ENCODE measurements at places on chromosomes 3 and 15.

DNA sequence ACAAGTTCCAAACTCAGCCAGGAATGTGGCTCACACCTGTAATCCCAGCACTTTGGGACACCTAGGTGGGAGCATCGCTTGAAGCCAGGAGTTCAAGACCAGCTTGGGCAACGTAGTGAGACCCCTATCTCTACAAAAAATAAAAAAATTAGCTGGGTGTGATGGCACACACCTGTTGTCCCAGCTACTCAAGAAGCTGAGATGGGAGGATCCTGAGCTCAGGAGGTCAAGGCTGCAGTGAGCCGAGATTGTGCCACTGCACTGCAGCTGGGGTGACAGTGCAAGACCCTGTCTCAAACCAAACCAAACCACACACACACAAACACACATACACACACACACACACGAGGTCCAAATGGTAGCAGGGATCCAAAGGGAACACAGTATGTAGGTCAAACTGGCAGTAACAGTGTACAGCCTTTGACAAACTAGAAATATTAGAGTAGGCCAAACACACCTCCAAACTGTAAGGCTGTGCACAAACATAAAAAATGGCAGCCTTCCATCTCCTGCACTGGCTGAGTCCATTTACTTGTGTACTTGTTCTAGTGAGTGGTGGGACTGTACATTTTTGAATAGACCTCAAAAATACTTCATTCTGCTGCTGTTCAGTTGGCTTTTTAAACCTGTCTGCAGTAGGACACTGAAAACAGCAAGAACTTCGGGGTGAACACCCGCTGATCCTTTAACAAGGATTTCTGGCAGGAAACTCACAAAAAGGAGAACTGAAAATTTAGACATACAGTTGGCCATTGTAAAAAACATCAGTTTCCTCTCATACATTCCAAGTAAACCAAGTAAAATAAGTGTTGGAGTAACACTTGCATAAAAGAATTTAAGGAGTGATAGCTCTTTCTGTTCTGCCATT is 33.6 kb downstream of the INTS14 start:
- no peak for DNase-seq

- DNase-seq = no peak
Observed at GRCh38 chr15:81326466-81327212, 2.7 kb upstream of the STARD5 start.

DNA sequence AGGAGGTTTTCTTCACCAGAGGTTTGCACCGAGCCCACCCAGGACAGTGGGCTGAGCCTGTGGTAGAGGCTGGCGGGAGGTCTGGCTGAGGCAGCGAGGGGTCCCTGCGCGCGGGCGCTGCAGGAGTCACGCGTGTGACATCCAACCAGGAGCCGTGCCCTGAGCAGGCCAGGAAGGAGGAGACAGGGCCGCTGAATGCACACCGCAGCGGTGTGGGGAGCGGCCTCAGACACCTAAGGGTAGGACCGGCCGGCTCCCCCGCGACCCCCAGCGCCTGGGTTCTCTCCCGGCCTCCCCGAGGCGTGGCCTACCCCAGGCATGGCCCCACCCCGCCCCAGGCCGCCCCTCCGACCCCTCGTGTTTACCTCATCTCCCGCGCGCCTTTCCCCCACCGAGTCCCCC is 412 bp downstream of the SLC41A3 start:
- peak; percentile 35 for DNase-seq

DNA sequence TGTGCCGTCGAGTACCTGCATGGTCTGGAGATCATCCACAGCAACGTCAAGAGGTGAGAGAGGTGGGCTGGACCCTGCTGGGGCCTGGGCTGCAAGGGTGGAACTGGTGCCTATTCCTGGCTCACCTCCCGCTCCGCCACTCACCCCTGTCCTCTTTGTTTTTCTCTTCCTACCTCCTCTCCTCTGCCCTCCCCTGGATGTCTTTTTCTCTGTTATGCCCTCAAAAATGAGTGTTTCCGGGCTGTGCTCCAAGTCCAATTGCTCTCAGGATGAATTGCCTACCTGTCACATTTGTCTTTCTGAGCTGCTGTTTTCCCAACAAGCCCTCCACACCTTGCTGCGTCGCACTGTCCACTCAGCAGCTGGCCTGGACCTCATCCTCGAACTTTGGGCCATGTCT is 28.5 kb upstream of the TATDN2 start:
- DNase-seq = no peak

GRCh38 chr3:126194713-126195305 is 14.4 kb upstream of the ALDH1L1 start:
- no peak for DNase-seq

- no peak for DNase-seq
Observed at GRCh38 chr3:169342652-169343505, 320.6 kb downstream of the MECOM start.

GRCh38 chr15:76840830-76841460 is 64.2 kb downstream of the SCAPER start:
- DNase-seq = no peak

DNA sequence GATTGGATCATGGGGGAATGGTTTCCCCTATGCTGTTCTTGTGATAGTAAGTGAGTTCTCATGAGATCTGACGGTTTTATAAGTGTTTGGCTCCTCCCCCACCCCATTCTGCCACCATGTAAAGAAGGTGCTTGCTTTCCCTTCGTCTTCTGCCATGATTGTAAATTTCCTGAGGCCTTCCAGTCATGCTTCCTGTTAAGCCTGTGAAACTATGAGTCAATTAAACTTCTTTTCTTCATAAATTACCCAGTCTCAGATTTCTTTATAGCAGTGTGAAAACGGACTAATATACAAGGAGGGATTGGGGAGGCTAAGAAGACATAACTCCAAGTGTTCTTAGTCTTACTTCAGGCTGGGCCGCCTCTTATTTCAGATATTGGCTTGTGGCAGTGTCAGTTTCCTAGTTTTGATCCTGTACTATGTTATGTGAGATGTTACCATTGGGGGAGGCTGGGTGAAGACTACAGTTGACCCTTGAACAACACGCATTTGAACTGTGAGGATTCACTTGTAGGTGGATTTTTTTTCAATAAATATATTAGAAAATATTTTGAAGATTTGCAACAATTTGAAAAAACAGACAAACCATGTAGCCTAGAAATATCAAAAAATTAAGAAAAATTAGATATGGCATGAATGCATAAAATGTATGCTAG is 44.9 kb downstream of the NMD3 start:
- no peak for DNase-seq

DNA sequence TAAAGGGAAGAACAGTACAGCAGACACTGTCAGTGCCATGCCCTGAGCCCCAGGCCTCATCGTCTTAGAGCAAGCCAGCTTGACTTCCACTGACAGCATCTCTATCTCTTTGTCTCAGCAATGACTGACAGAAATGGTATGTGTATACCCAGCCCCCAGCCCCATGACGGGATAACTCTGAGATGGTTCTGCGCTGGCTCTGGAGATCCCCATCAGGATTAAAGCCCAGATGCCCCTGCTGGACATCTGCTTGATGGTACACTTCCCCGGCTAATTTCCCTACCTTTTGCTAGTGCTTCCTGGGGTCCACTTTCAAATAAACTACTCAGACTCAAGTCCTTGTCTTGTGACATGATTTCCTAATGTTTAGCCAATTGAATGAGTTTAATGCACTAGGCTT is 7.6 kb downstream of the NMNAT3 start:
- DNase-seq = no peak

DNA sequence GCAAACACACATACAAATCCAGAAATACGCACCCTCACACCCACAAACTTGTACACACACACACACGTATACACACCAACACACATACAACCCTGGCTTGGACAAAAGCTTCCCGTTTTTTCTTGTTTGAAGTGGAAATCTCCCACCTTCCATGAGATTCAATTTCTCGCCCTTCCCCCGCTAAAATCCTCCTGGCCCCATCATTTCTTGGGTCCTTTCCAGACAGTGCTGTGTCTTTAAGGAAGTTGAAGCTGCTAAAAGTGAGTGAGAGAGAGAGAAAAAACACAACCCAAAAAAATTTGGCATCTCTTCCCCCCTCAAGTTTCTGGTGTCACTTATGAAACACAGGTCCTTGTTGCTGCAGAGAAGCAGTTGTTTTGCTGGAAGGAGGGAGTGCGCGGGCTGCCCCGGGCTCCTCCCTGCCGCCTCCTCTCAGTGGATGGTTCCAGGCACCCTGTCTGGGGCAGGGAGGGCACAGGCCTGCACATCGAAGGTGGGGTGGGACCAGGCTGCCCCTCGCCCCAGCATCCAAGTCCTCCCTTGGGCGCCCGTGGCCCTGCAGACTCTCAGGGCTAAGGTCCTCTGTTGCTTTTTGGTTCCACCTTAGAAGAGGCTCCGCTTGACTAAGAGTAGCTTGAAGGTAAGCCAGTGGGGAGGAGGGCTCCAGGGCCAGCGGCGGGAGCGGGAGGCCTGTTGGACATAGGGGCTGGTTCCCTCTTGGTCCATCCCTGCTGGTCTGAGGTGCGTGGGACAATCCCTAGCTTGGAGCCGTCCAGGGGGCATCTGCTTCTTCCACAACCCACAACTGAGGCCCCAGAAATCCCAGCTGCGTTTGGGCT is at the start of gene ISLR:
TSS of gene ISLR (plus strand) at position 331 of the 839 bp plus-strand sequence. CDS start 1,149 bp downstream, outside the sequence.
- no peak for DNase-seq

DNA sequence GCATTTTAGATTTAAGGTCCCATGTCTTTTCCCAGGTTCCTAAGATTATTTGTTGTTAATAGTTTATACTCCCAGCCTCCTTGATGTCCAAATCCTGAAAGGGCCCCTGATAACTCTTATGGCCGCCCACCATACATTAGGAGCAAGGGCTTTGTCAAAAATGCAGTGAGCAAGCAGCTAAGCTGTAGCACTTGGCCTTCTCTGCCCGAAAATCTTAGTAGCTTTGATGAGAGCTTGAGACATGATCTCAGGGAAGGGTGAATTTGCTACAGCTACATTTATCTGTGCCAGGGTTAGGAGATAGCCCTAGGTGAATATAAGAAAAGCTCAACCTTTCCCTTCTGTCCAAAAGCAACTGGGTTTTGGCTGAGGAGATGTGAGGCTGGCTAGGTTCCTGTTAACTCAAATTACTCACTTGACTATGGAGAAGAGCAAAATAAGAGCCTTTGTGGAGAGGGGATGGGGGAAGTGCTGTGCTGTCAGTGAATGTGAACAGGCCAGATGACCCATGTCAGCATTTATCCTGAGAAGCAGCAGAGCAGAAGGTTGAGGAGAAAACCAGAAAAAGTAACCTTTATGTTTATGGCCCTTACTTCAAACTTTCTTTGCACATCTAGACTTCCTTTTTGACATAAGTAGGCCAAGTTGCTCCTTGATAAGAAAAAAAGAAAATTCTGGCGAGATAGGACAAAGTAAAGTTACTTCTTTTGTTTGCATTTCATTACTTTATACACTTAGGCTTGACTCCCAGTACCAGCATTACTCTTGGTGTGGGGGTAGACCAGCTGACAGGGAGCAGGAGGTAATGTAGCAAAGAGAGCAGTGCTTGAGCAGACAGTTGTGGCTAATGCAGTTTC is 21.1 kb downstream of the MAPK6 start:
- DNase-seq = no peak

DNA sequence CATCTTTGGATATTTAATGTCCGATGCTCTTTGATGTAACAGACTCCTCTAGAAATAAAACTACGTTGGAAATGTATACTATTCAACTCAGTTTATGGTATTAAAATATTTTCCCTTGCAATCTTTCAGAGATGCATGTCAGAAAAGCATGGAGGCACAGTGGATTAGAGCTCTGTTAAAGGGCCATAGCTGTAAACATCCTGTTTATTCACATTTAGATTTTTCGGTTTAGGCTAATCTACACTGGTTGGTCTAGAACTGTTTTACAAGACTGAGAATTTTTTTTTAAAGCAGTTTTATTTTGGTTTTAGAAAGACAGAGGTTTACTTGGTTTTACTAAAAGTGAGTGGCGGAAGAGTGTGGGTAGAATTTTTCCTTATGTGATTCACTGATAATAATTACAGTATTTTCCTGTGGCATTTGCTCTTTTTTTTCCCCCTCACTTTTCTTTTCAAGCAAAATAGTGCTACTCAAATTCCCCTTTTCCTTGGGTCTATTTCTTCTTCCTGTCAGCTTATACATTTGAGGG is 132.1 kb downstream of the IL1RAP start:
- no peak for DNase-seq

GRCh38 chr15:99645543-99645935 is 79.8 kb downstream of the MEF2A start:
- no peak for DNase-seq

- no peak for DNase-seq
Observed at GRCh38 chr3:129281726-129282125, 3.1 kb downstream of the HMCES start.

GRCh38 chr3:31551646-31552045 is 18.9 kb downstream of the STT3B start:
- DNase-seq = no peak

DNA sequence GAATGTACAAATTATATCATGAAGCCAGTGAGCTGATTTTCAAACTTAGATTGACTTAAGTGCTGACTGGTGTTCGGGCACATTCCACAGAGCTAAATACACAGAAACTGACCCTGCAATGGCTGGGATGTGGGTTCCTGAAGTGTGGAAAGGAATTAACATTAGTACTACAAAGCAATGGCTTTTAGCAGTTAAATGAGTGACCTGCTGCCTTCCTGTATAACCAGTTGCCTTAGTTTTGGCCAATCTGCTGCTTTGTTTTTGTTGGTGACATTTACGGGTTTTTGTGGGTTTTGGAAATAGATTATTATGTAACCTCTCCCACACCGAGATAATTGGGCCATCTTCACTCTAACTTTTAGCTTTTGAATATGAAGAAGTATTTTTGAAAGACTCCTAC is 2.4 kb upstream of the SKIC8 start:
- no peak for DNase-seq

DNA sequence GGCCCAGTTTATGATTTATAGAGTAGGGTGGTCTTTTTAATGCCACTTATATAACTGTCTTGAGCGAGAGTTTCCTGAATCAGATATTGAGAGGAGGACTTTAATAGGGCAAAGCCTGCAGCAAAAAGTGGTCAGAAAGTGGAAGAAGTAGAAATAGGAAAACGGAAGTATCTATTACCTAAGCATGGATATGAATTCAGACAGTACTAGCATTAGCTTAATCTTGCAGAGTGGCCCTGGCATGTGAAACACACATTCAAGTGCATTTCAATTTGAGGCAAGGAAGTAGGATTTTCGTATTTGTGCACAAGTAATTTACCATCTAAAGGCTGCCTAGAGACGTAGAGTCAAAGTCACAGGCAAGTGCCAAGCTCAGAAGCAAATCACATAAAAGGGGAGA is 622.3 kb downstream of the DIPK2A start:
- DNase-seq = no peak

GRCh38 chr3:141594357-141594756 is 107.5 kb downstream of the RASA2 start:
- DNase-seq = no peak
